Mammary epithelial cell (primary cell): ENCODE measurements at places on chromosomes 3 and 15. TPM values are rescaled to one million over a fixed set of nuclear protein-coding genes. Genes with fewer than 3 reads are reported as not detected.

CELSR3 gene
- total RNA-seq = 1.7 TPM

SST gene
- total RNA-seq = not detected

WDR72 gene
- 1.0 TPM for total RNA-seq

ARGFX gene
- not detected in 2 replicates for total RNA-seq

GOLGA8M gene
- not detected for total RNA-seq

GPR15 gene
- not detected in 2 replicates for total RNA-seq

DENND4A gene
- total RNA-seq = 16.8 and 17.2 TPM in 2 replicates

GOLGA8T gene
- total RNA-seq = not detected in 2 replicates

P2RY12 gene
- total RNA-seq = not detected in 2 replicates

CASR gene
- not detected for total RNA-seq

SEMA7A gene
- 4.2 TPM for total RNA-seq

SLC51A gene
- not detected in 2 replicates for total RNA-seq

FAM81A gene
- 0.33 TPM for total RNA-seq

TPRG1 gene
- 0.11 and 0.73 TPM in 2 replicates for total RNA-seq

RAB43 gene
- total RNA-seq = 21.6 and 30.5 TPM in 2 replicates

LRTM1 gene
- not detected in 2 replicates for total RNA-seq

MYNN gene
- 13.0 and 17.2 TPM in 2 replicates for total RNA-seq

CPLX3 gene
- total RNA-seq = not detected

TLR9 gene
- total RNA-seq = not detected in 2 replicates

EPHB3 gene
- 45.2 TPM for total RNA-seq

RASGRP1 gene
- total RNA-seq = under 0.01 TPM

TRPC1 gene
- total RNA-seq = 26.8 TPM

EAF2 gene
- 4.2 TPM for total RNA-seq

MITF gene
- 5.7 TPM for total RNA-seq

GOLGA8R gene
- total RNA-seq = 2.0 TPM

CLN6 gene
- 18.7 TPM for total RNA-seq

NSUN3 gene
- 10.8 TPM for total RNA-seq

SCAANT1 gene
- not detected in 2 replicates for total RNA-seq

ASB14 gene
- total RNA-seq = not detected in 2 replicates

FLNB gene
- total RNA-seq = 1,038 TPM

RETNLB gene
- total RNA-seq = not detected

WWTR1 gene
- total RNA-seq = 58.0 TPM

ZNF860 gene
- total RNA-seq = 4.0 TPM
